ENCODE measurements at places on chromosomes 4 and X.

GRCh38 chr4:100391863-100392262 lies 126.0 kb downstream of the EMCN start:
- DNase-seq, result no peak

DNA sequence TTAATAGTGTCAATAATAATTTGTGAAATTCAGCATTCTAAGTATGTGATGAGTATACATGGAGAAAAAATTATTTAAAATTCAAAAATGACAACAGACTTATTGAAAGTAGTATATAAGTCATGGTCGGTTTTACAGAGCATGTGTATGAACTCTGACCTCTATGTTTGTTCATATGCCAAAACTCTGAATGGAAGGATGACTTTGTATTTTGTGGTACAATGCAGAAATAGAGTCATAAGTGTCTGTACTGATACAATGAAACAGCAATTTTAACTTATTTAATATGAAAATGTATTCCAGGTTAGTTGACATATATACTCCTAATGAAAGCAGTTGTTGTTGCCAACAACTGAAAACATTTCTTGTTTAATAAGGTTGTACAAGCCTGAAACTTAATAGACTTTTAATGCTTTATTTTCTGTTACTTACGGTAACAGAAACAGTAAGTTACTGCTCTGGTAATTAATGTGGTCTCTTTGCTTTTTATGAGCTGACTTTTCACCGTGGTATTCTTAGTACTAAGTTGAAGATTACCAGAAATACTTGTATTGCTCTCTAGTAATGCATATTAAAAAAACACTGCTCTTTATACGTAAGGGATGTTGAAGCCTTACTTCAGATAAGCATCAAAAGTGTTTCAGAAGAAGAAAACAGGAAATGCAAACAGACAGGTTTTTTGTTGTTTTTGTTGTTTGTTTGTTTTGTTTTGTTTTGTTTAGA lies 1.9 kb downstream of the UBE2K start:
- DNase-seq, result no peak

DNA sequence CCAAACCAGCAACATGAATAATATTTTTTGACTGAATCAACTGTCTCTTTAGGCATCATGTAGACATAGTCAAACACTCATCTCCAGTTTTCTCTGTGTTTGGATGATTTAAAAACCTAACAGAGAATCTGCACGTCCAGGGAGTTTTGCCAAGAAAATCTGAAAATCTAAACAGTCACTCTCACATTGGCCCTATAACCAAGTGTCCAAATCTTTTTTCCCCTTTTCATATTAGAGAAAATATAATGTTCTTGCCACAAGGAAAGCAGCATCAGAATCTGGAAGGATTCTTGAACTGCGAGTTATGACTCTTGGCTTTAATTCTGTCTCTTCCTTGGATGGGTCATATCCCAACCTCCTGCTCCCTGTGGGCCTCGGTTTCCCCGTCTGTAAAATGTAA lies 8.8 kb upstream of the CHRDL1 start:
- no peak for DNase-seq

DNA sequence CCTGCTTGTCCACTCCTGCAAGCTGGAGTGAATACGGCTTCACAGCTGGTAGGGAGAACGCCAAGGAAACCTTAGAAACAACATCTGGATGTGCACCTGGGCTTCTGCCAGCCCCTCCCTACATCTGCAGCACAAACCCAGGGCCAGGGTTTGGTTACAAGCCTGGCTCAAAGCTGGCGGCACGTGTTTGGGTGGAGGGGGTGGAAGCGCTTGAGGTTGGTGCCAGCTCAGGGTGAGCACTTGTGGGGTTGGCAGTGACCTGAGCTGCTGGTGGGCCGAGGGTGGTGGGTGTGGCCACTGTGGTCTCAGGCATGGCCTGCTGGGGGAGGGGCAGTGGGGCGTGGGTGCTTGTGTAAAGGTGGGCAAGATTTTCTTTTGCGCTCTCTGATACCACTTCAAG lies 15.6 kb downstream of the ELF4 start:
- DNase-seq, result no peak

DNA sequence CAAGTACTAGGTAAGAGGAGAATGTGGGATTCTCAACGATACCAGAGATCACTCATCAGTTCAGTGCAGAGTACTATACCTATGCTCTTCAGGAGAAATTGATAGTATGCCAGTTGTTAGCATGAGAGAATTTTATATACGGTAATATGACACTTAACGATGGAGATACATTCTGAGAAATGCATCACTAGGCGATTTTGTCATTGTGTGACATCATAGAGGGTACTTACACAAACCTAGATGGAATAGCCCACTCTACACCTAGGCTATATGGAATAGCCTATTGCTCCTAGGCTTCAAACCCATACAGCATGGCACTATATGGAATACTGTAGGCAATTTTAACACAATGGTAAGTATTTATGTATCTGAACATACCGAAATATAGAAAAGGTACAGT lies 140.2 kb downstream of the SLIT2 start:
- no peak for DNase-seq

GRCh38 chr4:32455231-32455630 lies 1735.1 kb downstream of the PCDH7 start:
- DNase-seq, result no peak

DNA sequence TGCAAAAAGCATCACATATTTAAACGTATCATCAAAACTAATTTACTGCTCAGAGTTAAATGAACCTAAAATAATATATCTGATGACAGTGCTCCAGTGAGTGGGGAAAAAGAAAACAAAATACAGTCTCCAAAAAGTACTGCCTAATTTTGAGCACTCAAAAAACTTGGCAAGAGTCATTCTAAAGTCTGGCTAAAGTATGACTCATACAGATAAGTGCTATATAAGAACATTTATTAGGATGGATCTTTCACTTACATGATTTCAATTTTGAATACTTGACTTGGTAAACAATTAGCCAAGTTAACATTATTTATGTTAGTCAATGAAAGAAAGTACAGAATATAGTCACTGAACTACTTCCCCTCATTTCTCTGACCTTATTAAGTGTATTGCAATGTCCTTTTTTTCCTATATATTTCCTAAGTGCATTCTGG lies 27.2 kb downstream of the FBXO8 start:
- DNase-seq, result no peak

Data from stimulated activated CD4-positive, alpha-beta T cell treated with anti-CD3 and anti-CD28 coated beads, Interleukin-1b, Interleukin-23, amount 100 ng/mL, for 1 hour (primary cell).